ENCODE measurements at places on chromosomes 12 and 14.

DNA sequence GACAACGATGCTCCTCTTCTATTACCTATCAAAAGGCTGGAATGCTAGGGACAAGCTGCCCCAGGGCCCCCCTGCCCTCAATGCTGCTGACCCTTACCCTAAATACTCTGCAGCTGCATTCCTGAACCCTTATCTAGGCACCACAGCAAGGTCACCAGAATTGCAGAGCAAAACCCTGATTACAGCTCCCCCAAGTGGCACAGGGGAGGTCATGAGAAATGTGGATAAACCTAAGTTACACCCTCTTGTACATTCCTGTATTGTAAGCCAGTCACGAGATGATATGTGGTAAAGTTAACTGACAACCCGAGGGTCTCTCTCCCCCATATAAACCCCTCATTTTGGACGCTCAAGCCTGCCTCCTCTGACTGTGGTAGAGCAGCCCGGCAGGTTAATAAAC lies 411.8 kb upstream of the STXBP6 start:
- DNase-seq: no peak

DNA sequence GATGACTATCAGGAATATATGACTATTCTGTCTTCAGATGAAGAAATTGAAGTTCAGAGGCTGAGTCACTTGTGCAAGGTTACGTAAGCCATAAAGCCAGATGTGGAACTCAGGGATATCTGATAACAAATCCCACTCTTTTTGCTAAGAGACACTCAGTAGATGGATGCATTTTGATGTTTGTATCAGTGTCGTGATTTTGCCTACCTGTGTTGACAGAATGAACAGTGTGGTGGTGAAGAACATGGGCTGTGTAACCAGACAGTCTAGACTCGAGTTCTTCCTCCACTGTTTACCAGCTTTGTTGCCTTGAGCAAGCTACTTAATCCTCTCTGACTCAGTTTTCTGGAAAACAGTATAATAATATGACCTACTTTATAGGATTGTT lies 93.9 kb downstream of the DAAM1 start:
- DNase-seq: no peak

DNA sequence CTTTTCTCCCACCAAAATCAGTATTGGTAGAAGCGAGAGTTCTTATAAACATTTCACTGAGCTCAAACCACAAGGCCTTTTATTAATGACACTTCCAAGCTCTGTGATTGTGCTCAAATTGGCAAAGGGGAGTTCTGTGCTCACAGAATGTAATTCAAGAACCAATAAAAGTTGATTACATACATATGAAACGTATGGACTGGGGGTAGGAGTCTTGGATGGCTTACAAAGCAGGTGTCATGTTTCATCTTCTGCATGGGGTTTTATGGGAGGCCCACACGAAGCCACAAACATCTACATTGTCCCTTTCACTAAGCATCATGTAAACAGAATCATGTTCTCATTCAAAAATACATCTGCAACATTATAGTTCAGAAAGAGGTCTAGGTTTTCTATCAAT lies 828.3 kb downstream of the VRK1 start:
- no peak for DNase-seq

- DNase-seq: no peak
Observed at GRCh38 chr12:1795221-1795784, 25.1 kb upstream of the LRTM2 start.

DNA sequence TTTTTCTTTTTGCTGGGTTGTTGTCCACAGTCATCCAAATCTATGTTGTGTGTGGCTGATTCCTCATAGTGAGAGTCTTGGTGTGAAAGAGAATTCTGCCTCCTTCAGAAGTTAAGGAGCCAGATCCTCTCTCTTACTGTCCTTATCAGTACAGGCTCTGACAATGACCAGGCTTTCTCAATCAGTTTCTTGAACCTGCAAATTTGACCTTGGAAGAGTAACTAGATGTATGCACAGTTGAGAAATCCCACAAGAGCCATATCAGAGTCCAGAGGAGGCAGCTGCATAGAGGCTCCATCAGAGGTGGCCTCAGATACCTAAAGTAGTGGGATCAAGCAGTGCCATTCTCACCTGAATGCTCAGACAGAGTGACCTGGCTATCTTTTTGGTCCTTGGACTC lies 5.5 kb upstream of the GALC start:
- no peak for DNase-seq

DNA sequence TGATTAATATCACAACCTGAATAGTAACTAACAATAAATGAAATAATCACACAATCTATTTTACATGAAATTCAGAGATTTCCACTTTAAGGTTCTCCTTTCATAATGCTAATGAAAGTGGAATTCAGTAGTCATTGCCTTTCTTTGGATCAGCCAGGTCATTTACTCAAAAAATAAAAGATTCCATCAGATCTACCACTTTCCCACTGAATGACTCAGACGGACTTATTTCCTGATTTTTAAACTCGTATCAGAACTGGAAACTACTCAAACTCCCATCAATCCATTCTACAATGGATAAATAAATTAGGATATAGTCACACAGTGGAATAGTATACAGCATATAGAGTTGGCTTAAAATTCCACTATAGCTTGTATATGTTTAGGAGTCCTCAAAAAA lies 237.1 kb downstream of the MED13L start:
- DNase-seq: no peak

DNA sequence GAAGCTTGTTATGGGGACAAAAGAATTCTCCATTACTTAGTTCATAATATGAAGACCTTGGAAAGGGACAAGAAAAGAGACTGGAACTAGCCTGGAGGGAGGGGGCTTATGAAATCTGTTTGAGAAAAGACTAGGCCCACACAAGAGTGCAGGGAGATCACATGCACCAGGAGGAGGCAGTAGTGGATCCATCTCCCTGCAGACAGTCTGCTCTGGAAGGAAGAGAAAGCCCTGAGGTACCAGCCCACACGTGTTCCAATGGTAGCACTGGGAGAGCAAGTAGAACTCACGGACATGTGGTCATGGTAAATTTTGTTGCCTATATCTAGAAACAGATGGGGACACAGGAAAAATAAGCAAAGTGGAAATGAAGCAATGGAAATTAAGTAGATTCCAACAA lies 445.4 kb downstream of the SOX5 start:
- DNase-seq: no peak

DNA sequence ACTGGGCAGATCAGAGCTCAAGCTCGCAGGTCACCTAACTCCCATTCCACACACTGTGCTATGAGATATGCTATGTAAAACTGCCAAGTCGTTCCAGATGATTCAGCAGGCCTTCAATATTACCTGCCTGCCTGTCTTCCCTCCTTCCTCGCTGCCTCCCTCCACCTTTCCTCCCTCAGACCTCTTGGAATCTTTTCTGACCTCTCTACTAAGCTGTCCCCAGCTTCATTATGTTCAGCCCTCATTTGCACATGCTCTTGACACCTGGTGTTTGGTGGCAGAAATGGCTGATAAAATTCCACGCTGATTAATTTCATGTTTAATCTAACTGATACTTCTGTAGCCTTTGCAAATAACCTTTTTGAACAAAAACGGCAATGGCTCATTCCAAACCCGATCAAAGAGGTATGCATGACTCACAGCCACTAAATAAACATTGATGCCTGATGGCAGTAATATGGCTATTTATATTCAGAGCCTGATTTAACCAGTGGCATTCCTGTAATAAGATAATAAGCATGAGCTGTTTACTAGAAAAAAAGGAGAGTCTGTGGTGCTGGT lies 130.8 kb upstream of the EGLN3 start:
- no peak for DNase-seq

GRCh38 chr12:113010701-113011100 lies 32.4 kb downstream of the OAS2 start:
- DNase-seq: no peak

DNA sequence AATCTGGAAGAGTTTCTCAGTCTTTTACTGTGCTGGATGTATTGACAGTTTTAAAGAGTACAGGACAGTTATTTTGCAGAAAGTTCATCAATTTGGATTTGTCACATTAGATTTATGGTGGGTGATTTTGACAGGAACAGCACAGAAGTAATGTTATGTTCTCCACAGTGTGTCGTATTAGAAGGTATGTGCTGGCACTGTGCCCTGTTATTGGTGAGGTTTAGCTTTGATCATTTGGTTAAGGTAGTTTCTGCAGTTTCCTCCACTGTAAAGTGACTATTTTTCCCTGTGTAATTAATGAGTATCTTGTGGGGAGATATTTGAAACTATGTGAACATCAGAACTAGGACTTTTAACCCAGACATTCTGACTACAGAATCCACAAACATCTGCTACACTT lies 308.5 kb upstream of the TBX3 start:
- DNase-seq: no peak

Measured in activated CD4-positive, alpha-beta T cell treated with anti-CD3 and anti-CD28 coated beads, Interleukin-2, amount 50 U/mL, for 48 hours (primary cell).